ENCODE measurements at places on chromosomes 3 and 15.

DNA sequence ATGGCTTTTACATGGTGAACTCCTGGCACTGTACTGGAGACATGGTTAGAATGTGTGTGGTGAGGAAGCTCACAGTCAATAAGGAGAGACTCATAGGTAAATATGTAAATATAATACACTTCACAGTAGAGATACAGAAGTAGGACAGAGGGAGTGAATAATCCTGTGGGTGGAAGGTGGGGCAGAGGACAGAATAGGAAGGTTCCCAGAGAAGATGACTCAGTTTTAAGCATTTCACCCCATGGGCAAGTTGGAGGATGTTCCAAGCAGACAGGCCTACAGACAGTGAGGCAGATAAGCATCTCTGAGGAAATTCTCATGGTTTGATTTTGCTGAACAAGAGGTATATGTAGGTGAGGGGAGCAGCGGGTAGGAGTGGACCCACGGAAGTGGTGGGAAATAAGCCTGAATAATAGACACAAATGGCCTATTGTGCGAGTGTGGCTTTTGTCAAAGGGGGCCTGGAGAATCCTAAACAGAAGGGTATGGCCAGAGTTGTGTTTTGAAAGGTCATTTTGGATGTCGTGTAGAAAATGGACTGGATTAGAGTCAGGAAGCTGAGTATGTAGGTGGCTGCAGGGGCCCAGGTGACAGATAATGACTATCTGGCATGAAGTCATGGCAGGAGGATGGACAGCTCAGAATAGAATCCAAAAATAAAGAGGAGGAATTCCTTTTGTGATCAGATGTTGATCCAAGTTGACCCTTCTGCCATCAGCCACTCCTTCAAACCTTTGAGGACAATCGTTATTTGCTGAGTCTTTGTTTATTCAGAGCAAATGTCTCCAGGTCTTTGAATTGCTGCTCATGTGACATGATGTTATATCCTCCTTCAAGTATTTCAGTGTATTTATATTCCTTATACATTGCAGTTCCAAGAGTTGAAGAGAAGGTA is 97.3 kb upstream of the THRB start:
- no peak for DNase-seq

DNA sequence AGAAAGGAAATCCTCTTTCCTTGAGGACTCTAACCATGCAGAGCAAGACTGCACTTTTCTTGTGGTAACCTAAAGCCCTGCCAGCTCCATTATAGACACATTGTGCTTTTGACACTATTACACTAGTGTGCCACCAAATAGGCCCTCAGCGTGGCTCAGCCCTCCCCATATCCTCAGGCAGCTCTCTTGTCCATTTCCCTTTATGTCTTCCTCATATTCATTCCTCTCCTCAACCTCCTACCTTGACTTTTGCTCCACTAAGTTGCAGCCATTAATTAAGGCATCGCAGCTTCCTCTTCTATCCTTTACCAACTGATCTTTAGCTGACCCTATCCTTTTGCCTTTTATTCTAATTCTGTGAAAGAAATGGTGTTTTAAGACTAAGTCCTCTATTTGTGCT is 3.7 kb downstream of the ATG7 start:
- no peak for DNase-seq

GRCh38 chr3:128075522-128076482 is 23.6 kb downstream of the SEC61A1 start:
- DNase-seq: no peak

GRCh38 chr3:182252802-182253201 is 540.5 kb upstream of the ATP11B start:
- no peak for DNase-seq

DNA sequence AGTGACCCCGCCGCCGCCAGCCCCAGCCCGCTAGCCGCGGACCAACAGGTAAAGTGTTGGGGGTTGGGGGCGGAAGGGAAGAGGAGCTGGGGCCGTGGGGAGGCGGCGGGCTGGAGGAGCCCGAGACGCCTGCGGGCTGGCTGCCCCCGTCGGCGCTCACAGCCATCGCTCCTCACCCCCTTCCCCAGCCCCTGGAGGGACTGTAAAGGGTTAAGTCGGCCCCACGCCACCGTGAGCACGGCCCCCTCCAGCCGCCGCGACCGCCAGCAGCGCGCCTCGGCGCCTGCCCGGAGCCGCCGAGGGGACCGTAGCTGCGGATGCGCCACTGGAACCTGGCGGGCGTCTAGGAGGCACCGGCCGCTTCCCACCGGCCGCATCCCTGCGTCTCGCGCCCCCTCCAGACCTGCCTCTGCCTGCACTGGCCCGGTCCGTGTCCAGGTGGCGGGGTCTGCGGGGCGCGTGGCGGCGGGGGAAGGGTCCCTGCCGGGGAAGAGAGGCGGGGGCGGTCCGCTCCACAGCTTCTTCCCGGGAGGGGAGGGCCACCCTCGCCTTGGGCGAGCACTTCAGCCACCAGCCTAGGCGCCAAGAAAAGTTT is 522 bp downstream of the MED12L start:
- DNase-seq: no peak

- DNase-seq: no peak
These were observed 24.6 kb upstream of the GRIP2 start for GRCh38 chr3:14564741-14565140.

DNA sequence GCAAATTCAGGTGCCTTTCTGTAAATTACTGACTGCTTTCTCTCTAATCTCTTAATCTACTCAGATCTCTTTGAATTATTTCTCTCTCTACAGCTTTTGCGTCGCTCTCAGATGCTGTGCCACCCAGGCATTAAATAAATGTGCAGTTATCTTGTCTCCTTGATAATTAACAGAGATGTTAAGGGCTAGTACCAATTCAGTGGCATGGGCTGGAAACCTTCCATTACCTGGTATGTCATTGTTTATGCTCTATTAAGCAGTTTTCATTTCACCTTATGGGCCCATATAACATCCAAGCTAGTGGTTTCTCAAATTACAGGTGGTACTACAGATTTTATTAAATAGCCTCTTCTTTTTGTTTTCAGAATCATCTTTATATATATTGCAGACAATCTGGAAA is 66.0 kb downstream of the PEX5L start:
- no peak for DNase-seq

DNA sequence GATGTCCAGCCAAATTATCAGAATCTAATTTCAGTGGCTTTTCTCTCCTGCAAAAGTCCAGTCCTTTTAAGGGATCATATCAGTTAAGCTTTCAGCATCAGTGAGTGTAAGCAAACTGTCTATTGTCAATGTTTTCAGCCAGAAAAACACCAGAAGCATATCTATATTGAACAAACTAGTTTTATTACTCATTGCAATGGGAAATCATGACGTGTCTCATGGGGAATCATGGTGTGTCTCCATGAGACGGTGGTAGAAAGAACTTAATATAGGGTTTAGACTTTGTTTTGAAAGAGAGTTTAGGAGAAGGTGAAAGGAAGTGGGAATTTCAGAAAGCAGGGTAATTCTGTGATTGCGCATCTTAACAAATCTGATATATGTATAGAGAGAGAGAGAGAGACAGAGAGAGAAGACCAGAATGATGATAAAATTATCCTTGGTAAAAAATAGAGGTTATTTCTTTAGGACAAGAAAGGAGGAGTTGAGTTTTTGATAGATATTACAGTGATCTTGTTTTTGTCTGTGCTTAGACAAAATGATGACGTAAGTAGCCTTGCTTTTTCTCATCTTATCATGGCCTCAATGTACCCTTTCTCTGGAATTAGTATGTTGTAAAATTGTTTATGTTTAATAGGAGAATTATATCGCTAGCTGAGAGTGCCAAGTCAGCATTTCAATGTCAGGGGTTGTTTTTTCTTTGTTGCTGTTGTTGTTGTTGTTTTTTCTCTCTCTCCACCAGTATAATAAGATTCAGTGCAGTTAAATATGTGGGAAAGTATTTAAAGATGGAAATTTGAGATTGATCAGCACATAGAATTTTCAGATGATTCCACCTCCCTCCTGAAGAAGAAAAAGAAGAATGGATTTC is 129.9 kb upstream of the OSTN start:
- DNase-seq: no peak

GRCh38 chr3:17144665-17144993 is 259.9 kb downstream of the PLCL2 start:
- no peak for DNase-seq

DNA sequence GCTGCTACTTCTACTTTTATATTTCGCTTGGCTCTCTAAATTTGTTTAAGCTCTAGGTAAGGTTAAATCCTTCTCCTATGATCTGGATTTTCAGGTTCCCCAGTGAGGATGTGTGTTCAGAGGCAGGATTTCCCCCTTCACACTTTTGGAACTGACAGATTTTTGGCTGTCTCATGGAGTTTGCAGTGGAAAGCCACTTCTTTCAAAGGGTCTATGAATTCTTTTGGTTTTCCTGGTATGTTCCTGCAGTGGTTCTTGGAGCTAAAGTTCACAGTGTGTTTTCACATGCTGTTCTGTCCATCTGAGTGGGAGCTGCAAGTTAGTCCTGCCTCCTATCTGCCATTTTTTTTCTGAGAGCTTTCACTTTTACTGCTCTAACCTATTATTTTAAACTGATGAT is 21.6 kb upstream of the TIGIT start:
- DNase-seq: no peak

DNA sequence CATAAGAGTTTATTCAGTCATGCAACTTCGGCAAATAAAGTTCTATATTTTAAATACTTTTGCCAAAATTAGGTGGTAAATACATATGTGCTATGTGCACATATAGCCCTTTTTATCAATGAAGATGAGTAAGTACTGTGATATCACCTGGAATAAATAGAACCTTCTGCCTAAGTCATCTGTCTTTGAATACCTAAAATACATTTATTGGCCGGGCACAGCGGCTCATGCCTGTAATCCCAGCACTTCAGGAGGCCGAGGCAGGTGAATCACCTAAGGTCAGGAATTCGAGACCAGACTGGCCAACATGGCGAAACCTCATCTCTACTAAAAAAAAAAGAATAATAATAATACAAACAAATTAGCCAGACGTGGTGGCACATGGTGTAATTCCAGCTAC is 73.8 kb upstream of the FLNB start:
- no peak for DNase-seq

DNA sequence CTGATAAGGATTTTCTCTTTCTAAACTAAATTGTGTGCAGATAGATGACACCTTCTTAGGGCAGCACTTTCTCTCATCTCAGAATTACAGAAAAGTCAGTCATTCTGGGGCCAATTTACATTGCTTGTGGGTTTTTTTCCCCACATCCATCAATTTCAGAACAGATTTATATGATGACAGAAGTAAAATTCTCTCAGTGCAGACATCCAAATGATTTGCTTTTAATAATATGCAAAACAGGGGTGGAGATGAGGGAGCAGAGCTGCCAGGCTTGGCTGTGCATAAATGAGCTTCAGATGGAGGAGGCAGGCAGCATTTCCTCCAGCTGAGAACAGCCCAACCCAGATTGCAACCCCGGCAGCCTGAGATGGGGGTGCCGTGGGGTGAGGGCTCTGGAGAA is 44.0 kb downstream of the EDEM1 start:
- no peak for DNase-seq

GRCh38 chr15:51302480-51302879 is 35.9 kb downstream of the CYP19A1 start:
- DNase-seq: no peak

GRCh38 chr3:151410891-151411559 is 26.5 kb upstream of the P2RY12 start:
- no peak for DNase-seq

DNA sequence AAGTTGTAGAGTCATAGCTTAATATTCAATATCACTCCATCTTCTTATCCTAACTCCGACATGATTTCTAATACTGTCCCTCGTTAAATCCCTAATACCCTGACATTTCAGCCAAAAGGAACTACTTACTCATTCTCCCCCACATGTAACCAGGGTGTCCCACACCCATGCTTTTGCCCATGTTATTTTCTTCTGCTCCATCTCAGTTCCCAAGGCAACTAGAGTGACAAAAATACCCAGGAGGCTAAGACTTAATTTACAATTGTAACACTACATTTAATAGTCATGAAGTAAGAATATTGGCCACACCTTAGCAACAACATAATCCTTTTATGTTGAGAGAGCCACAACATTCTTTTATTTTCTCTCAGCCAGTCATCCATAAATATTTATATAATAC is 248.5 kb upstream of the TGFBR2 start:
- no peak for DNase-seq

GRCh38 chr15:100211855-100212850 is 129.6 kb downstream of the ADAMTS17 start:
- no peak for DNase-seq

GRCh38 chr3:43759938-43760337 is 69.2 kb downstream of the ABHD5 start:
- no peak for DNase-seq

GRCh38 chr3:136802481-136802996 is 16.4 kb upstream of the SLC35G2 start:
- DNase-seq: peak; percentile 82

DNA sequence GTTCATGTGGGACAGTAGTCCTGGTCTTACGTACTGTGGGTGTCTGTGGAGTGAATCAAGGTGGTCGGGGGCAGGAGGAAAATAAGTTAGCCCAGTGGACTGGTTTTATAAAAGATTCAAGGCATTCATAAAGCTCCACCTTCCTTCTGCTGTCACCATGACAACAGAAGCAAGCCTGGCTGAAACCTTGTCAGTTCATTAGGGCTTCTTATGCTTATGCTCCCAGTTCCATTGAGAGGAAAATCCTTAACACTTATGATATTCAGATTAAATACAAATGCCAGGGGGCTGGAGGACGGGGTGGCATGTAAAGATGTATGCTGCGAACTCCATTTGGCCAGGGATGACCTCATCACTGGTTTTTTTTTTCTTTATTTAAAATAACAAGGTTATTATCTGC is 283.1 kb upstream of the ATP10A start:
- DNase-seq: no peak

DNA sequence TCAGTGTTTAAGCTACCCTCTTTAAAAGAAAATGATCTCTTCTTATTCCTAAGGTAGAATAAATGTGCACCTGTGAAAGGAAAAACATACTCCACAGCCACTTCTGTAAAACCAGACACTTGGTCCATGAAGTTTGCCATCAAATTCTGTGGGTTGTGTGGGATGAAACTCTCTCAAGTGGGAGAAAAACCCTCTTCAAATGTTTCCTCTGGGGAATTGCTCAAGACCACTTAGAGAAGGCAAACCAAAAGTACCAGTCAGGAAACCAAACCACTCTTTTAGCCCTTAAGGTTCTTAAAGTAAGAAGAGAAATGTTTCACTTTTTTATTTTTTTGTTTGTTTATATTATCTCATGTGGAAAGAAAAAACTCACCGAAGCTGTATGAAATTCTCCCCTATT is 1.2 kb downstream of the COL8A1 start:
- DNase-seq: no peak

GRCh38 chr3:39329493-39329892 is at the start of gene CCR8:
Gene CCR8 (plus strand): TSS chr3:39329709. CDS start chr3:39332332, 2,623 bp downstream.
- no peak for DNase-seq

GRCh38 chr3:111531446-111531845 is 10.6 kb upstream of the CD96 start:
- no peak for DNase-seq

- DNase-seq: no peak
These were observed 202.2 kb upstream of the ADAMTS9 start for GRCh38 chr3:64890006-64890405.

- no peak for DNase-seq
These were observed 31.9 kb downstream of the SEC61A1 start for GRCh38 chr3:128083980-128084674.
